ENCODE measurements at places on chromosomes 12 and 14.

- DNase-seq: peak; percentile 96
Observed at GRCh38 chr12:108560752-108561719, at the start of gene SART3. Gene SART3, minus strand, starts transcription at chr12:108561173. Its CDS starts 19 bp downstream, at chr12:108561154.

GRCh38 chr12:114291389-114292060 lies 114.4 kb downstream of the TBX5 start:
- DNase-seq: no peak

DNA sequence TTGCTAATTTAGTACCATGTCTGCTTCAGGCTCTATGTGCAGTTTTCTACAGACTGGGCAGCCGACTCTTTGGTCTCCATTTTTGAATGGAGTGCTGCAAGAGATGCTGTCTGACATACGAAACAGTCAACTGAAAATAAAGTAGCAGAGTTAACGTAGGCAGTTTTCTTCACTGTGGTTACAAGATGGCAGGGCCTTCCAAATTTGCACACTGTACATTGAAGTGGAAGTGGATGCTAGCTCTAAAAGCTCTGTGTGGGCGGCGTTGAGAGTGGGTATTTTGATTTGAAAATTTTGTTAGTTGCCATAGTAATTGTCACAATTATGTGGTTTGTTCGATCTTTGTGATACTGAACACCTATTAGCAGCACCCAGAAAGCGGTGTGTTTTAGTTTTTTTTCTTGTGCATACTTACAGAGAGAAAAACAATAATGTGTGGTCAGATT lies 154.9 kb upstream of the ATP2B1 start:
- no peak for DNase-seq

DNA sequence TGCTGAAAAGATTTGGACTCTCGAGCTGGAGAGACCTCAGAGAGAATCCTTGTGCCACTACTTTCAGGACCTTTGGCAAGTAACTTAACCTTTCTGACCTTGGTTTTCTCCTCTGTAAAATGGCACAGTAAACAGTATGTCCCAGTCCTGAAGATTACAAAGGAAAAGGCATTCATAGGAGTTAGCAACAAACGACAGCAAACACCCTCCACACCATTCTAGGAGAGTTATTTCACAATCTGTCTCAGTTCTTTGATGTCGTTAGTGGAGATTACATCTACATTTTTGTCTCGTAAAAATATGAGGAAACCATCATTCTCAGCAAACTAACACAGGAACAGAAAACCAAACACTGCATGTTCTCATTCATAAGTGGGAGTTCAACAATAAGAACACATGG lies 205.7 kb downstream of the ITPR2 start:
- no peak for DNase-seq

- DNase-seq: no peak
Observed at GRCh38 chr12:21879312-21879711, 61.9 kb downstream of the ABCC9 start.

- no peak for DNase-seq
Observed at GRCh38 chr14:65110525-65110924, 8.2 kb upstream of the MAX start.

DNA sequence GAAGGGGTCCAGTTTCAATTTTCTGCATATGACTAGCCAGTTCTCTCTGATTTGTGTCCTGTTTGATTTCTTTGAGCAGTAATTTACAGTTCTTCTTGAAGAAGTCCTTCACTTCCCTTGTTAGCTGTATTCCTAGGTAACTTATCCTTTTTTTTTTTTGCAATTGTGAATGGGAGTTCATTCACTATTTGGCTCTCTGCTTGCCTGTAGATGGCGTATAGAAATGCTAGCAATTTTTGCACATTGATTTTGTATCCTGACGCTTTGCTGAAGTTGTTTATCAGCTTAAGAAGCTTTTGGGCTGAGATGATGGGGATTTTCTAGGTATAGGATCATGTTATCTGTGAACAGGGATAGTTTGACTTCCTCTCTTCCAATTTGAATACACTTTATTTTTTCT lies 77.6 kb upstream of the NID2 start:
- no peak for DNase-seq

DNA sequence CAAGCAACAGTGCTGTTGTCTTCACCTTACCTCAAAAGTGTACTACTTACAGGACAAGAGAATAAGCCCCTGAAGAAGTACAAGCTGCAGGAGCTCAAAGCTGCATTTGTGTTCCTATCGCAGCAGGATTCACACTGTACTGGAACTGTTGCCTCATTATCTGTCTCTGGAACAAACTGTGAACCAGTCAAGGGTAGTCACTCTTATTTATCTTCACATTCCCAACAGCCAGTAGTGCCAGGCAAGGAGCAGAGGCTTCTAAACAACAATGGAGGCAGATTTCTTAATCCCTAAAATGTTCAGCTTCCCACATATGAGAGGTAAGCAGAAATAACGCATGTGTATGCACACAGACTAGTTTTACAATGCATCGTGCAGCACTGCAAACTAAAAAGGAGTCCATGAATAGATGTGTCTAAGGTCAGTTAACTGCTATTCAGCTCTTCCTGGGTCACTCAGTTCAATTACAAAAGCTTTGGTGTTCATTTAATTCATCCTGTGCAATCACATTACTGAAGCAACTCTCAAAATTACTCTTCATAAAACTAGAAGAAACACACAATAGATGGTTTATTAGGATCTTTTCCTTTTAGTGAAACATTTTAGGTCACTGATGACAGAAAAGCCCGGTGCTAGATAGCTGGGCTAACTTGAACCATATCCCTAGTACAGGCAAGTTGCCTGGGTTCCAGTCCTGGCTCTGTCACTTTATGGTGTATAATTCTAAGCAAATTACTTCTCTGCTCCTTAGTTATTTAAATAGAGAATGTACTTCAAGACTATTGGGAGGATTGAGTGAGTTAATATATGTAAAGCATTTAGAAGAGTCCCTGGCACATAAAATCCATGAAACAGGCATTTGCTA lies 2.7 kb downstream of the APPL2 start:
- no peak for DNase-seq

DNA sequence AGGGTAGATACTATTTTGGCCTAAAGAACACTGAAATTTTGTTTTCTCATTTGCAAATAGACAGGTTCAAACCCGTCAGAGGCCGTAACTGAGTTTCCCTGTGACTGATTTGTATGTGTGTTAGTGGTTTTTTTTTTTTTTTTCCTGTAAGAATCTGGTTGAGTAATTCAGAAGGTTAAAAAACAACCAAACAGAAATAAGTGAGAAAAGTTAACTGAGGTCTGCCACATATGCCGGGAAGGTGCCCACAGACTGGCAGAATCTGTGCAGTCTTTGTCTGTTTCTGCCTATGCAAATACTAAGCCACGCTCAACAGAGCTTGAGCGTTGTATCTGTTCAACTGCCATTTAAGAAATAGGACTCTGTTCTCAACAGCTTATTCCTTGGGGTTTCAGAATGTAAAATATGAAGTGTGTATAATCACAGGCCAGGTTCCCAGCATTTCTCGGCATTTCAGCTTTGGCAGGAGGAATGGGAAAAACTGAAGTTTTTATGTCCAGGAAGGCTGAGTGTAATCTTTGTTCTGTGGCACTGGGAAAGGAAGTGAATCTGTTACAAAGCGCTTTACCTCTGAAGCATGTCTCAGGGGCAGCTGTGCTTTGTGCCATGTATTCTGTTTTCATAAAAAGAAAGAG lies 181.9 kb downstream of the PRKCH start:
- peak; percentile 93 for DNase-seq
